ENCODE measurements at places on chromosomes 13 and 19.

- DNase-seq = no peak
These were observed 1.4 kb downstream of the CAPN12 start for GRCh38 chr19:38742906-38743305.

DNA sequence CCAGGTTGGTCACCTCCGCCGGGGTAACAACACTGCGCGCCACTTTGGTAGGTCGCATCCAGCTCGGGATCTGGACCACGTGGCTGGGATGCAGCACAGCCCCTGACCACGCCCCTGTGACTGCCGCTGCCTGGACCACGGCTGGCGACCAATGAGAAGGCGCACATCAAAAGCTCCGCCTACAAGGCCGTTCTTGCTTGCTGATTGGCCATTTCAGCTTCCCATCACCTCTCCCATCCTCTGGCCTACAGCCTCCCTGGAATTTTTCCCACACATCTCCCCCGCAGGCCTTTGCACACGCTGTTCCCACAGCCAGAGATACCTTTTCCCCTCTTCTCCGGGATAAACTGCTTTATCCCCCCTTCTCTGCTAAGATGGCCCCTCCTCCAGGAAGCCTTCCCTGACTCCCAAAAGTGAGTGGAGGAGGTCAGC is 12.5 kb upstream of the MAP1S start:
- DNase-seq = no peak

GRCh38 chr13:73715911-73716510 is 418.2 kb downstream of the KLF12 start:
- DNase-seq = no peak

DNA sequence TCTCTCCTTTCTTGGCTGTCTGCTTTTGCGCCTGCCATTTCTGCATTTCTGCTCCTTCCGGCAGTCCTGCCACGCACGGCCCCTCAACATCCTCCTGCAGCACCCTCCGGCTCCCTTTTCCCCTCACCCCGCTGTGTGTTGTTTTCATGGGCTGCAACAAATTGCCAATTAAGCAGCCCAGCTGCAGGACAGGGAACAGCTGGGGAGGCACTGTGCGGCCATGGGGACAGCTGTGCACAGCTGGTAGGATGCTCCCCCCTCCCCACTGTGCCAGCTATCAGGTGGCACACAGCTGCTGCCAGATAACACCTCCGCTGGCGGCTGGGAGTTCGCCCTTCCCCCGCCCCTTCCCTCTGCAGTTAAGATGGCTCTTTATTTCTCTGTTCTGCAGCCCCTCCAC is 25.4 kb downstream of the LYL1 start:
- no peak for DNase-seq

GRCh38 chr13:104650431-104650830 is 1584.2 kb upstream of the SLC10A2 start:
- no peak for DNase-seq

- no peak for DNase-seq
These were observed 182.6 kb upstream of the IRS2 start for GRCh38 chr13:109968876-109969577.

DNA sequence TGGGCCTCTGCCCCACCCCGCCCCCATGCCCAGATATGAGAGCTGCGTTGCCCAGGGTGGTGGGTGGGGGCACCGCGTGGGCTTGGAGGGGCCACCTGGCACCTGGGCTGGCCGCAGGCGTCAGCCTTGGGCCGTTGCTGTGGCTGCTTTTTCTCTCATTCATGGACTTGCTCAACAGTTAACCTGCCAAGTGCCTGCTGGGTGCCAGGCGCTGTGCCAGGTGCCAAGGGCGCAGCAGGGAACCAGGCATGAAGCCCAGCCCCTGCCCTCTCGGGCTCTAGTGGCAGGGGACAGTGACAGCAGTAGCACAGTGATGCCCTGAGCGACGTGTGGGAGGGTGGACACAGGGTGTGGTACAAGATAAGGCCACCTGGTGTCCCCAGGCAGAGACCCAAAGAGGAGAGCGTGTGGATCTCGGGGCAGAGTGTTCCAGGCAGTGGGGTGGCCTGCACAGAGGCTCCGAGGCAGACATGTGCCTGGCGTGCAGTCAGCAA is 28.1 kb downstream of the DHX34 start:
- no peak for DNase-seq

GRCh38 chr13:43769529-43769928 is 17.2 kb downstream of the ENOX1 start:
- no peak for DNase-seq

DNA sequence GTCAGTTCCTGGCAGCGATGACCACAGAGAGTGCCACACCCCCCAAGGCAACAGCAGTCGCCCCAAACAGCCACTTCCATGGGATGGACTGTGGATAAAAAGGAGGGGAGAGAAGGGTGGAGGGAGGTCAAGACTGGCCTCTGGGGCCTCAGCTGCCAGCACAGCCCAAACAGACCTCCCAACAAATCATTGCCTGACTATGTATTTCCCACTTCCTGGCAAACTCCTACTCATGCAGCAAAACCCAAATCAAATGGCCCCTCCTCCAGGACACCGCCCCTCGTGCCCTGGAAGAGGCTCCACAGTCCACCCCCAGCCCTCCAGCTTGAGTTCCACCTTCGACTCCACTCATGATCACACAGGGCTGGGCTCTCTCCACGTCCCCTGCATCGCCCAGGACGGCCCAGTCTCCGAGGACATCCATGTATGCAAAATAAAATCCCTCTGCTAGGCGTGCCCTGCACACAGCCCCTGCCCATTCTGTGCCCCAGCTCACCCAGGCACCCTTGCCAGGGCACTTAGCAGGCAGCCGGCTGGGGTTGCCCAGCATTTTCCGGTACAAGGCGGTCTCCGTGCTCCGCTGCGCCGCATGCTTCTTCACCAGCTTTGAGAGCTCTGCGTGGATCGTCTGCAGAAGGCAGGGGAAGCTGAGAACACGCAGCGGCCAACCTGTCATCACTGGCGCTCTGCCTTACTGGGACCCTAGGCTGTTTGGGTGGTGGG is 10.5 kb upstream of the ELL start:
- no peak for DNase-seq

DNA sequence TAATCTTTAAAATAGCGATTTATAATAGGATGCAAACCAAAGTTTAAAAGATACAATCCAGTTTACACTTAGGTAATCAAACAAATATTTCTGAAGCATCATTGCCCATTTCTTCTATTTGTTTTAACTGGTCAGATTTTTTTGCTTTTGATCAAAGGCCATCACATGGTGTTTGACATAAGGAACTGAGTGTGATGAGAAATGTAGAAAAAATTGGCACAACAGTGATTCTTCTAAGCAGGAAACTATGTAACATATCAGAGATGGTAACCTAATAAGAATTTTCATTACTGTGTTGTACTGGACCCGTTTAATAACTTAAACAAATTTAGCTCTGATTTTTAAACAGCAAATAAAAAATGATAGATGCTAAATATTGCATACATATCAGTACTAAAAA is 644.7 kb upstream of the KLF12 start:
- DNase-seq = no peak

- DNase-seq = no peak
These were observed 5.2 kb downstream of the DKKL1 start for GRCh38 chr19:49368711-49369358.

DNA sequence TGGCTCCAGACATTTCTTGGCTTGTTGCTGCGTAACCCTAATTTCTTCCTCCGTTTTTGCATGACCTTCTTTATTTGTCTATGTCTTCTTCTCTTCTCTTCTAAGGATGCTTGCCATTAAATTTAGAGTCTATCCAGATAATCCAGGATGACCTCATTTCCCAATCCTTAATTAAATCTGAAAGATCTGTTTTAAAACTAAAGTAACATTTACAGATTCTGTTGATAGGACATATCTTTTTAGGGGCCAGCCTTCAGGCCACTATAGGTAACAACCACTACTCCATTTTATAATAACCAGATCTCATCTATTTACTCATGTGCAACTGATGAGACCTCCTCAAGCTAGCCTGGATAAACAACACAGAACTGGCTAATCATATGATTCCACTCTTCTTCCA is 490.5 kb upstream of the SLC10A2 start:
- no peak for DNase-seq

- no peak for DNase-seq
These were observed 575 bp downstream of the SMIM44 start for GRCh38 chr19:3482507-3483225.

DNA sequence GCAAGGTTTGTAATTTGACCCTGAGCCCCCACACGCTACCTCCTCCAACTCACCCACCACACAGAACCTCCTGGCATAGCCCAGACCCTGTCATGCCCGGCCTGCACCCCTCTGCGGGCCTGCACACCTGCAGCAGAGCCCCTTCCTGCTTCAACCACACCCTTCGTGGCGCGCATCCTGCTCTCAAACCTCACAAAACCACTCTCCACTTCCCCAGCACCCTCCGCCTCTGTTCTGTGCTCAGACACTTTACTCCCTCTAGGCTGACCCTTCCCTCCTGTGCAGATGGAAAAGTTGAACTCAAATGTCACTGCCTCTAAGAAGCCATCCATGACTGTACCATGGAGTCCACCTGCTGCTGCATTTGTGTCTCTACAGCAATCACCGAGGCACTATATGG is 28.5 kb downstream of the FAAP24 start:
- no peak for DNase-seq
